CD4-positive, CD25-positive, alpha-beta regulatory T cell (primary cell): ENCODE measurements at places on chromosomes 3 and 15. TPM values are rescaled to one million over a fixed set of nuclear protein-coding genes. Genes with fewer than 3 reads are reported as not detected.

DNA sequence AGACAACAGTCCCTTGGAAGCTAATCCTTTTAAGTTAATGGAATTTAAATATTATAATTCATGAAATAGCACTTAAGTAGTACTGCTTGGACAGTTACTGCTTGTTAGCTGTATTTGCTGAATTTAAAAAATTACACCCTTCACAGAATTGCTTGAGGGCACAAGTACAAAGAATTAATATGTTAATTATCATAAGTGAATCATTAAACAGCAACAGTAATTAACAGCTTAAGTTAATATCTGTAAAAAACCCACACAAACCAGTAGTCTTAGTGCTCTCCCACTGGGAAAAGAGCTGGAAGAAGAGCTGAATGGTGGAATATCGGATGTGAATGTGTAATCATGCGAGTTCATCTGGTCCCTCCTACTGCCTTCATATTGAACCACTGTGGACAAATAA is 232.0 kb downstream of the CD47 start:
- peaks cover 5% of the 10 kb centered on the region for H3K27me3 ChIP-seq
- no peaks in the 10 kb centered on the region for H3K4me1 ChIP-seq

- peaks cover 3% of the 10 kb centered on the region for H3K27me3 ChIP-seq
- no peak overlapping the region for H3K4me3 ChIP-seq
- no peaks in the 10 kb centered on the region for H3K36me3 ChIP-seq
Measured at GRCh38 chr3:157412323-157412855, 24.3 kb upstream of the PTX3 start.

GRCh38 chr3:50627407-50628051 is 10.6 kb downstream of the MAPKAPK3 start:
- DNase-seq = no peak
- no peaks in the 10 kb centered on the region for H3K27me3 ChIP-seq
- H3K27ac ChIP-seq = no peak overlapping the region
- H3K36me3 ChIP-seq = peaks cover 6% of the 10 kb centered on the region
- H3K4me3 ChIP-seq = no peak overlapping the region
- H3K4me1 ChIP-seq = peaks cover 96% of the 10 kb centered on the region

DNA sequence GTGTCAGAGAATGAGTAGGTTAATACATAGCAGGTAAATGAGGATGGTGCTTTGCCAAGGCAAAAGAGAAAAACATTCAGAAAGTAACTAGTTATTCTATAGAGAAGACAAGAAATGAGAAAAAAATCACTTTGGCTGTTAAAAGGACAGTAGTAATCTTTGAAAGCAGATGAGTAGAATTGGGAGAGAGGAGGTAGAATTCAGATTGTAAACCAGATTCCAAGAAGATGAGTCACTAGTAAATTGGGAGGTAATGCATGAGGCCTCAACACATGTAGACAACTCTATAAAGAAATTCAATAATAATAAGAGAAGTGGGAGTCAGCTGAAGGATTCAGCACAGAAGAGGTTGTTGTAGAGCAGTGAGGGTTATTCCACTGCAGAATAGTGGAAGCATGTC is 81.4 kb downstream of the MBNL1 start:
- peak overlapping the region; percentile 37 for H3K4me3 ChIP-seq
- no peaks in the 10 kb centered on the region for H3K27me3 ChIP-seq
- peaks cover 21% of the 10 kb centered on the region for H3K36me3 ChIP-seq
- DNase-seq = no peak
- H3K4me1 ChIP-seq = peaks cover 33% of the 10 kb centered on the region

DNA sequence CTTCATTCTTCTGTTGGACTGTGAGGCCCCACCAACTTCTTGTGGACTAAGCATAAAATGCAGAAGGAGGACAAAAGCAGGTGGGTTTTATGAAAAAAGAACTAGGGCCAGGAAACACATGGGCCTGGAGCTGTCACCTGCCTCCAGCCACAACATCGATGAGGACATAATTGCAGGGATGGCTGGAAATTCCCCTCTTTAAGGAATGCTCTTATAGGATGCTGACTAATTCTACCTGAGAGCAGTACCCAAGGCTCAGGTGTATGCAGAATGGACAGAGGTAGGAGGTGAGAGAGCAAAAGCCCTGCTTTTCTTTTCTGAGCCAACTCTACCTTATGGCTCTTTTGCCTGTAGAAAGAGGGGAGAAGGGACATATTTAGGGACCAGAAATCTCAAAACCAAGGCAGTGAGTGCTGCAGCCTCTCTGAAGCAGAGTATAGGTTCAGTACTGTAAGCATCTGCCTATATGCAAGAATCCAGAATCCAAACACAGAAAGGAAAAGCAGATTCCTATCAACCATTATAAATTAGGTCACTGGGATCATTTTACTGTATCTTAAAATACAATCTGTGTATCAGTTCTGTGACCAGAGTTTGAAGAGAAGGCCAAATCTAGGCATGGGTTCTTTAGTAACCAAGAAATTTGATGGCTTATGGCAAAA is 205.3 kb upstream of the WNT5A start:
- H3K36me3 ChIP-seq = no peaks in the 10 kb centered on the region
- no peaks in the 10 kb centered on the region for H3K27me3 ChIP-seq
- no peak overlapping the region for H3K4me3 ChIP-seq
- H3K27ac ChIP-seq = no peak overlapping the region

TP63 gene
- total RNA-seq = 0.89 TPM

CELF6 gene
- 1.7 TPM for total RNA-seq

CPEB1 gene
- total RNA-seq = not detected

DMXL2 gene
- total RNA-seq = 1.4 TPM

CCDC174 gene
- total RNA-seq = 55.7 TPM
